ENCODE measurements at places on chromosomes 3 and 15. TPM values are rescaled to one million over a fixed set of nuclear protein-coding genes. Genes with fewer than 3 reads are reported as not detected.

- peaks cover 17% of the 10 kb centered on the region for H3K27me3 ChIP-seq
- no peaks in the 10 kb centered on the region for H3K4me1 ChIP-seq
- H3K36me3 ChIP-seq: no peaks in the 10 kb centered on the region
These were observed 31.1 kb upstream of the DYNC1LI1 start for GRCh38 chr3:32601722-32602121.

TCF12 gene
- 85.7 TPM for total RNA-seq

FBXW12 gene
- not detected for total RNA-seq

DAZL gene
- 0.10 TPM for total RNA-seq

ADAMTS7 gene
- total RNA-seq: 0.47 TPM

DNA sequence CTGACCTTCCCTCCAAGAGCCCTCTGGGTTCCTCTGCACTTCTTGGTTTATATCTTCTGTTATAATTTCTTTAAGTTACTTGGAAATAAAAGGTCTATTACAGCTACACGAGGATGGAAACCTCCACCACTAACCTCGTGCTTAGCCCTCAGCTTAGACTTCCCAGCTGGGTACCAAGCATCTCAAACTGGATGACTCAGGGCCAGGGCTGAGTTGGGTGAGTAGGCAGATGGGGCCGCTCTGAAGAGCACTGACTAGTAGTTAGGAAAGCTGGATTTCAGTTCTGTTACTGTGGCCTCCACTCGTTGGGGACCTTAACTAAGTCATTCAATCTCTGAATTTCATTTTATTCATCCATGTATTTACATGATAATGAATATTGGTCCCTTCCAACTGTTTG, 1036.6 kb downstream of the IGSF11 start:
- no peak overlapping the region for H3K27ac ChIP-seq
- H3K27me3 ChIP-seq: peaks cover 5% of the 10 kb centered on the region
- no peak overlapping the region for H3K4me3 ChIP-seq
- H3K4me1 ChIP-seq: no peaks in the 10 kb centered on the region
- no peaks in the 10 kb centered on the region for H3K36me3 ChIP-seq

DNA sequence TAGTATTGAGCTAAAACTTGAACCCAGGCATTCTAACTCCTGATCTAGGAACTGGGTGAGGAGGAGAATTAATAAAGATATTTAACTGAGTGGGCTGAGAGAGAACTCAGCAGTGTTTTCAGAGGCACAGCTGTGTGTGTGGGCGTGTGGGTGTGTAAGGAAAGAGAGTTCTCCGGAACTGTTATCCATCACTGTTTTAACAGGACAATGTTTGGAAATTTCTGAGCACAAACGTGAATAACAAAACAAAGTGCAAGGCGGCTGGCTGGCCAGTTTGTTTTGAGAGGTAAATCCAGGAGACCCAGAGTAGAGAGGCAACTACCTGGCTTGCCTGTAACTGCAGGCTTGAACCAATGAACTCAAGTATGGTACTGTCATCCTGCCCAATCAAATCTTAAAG, 5.0 kb upstream of the PTPN9 start:
- no peak for DNase-seq
- H3K36me3 ChIP-seq: peaks cover 8% of the 10 kb centered on the region
- no peaks in the 10 kb centered on the region for H3K27me3 ChIP-seq
- no peak overlapping the region for H3K4me3 ChIP-seq
- peaks cover 6% of the 10 kb centered on the region for H3K4me1 ChIP-seq

GRCh38 chr3:29310865-29311264, 30.0 kb downstream of the RBMS3 start:
- H3K4me3 ChIP-seq: no peak overlapping the region
- no peak overlapping the region for H3K27ac ChIP-seq
- H3K4me1 ChIP-seq: no peaks in the 10 kb centered on the region
- no peak for DNase-seq

RLBP1 gene
- total RNA-seq: not detected

- DNase-seq: no peak
- peaks cover 36% of the 10 kb centered on the region for H3K4me1 ChIP-seq
- peaks cover 3% of the 10 kb centered on the region for H3K36me3 ChIP-seq
- no peak overlapping the region for H3K27ac ChIP-seq
- no peaks in the 10 kb centered on the region for H3K27me3 ChIP-seq
These were observed 248.9 kb downstream of the SLCO3A1 start for GRCh38 chr15:92102395-92102755.

ACAN gene
- total RNA-seq: not detected

GRCh38 chr3:23183731-23184130, 19.4 kb upstream of the UBE2E2 start:
- H3K4me3 ChIP-seq: no peak overlapping the region
- H3K4me1 ChIP-seq: no peaks in the 10 kb centered on the region
- DNase-seq: no peak
- no peak overlapping the region for H3K27ac ChIP-seq
- no peaks in the 10 kb centered on the region for H3K36me3 ChIP-seq

DNA sequence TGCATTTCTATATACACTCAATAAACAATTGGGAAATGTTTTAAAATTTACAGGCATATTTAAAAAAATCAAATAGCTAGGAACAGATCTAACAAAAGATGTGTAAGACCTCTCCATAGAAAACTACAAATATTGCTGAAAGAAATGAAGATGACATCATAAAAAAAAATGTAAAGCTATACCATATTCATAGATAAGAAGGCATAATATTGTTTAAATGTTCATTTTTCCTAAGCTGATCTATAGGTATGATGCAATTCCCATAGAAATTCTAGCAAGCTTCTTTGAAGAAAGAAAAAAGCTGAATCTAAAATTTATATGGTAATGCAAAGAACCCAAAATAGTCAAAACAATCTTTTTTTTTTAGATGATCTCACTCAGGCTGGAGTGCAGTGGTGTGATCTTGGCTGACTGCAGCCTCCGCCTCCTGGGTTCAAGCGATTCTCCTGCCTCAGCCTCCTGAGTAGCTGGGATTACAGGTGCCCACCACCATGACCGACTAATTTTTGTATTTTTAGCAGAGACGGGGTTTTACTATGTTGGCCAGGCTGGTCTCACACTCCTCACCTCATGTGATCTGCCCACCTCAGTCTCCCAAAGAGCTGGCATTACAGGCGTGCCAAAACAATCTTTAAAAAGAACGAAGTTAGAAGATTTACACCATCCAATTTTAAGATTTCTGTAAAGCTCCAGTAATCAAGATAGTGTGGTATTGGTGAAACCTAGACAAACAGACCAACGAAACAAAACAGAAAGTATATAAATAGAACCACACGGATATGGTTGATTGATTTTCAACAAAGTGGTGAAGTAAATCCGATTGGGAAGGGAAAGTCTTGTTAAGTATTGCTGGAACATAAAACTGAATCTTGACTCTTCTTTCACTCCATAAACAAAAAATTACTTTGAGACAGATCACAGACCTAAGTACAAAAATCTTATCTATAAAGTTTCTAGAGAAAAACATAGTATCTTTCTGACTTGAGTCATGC, 6.3 kb upstream of the BHLHE40 start:
- H3K4me3 ChIP-seq: no peak overlapping the region
- no peak for DNase-seq
- H3K36me3 ChIP-seq: peaks cover 32% of the 10 kb centered on the region
- peaks cover 39% of the 10 kb centered on the region for H3K4me1 ChIP-seq

DNA sequence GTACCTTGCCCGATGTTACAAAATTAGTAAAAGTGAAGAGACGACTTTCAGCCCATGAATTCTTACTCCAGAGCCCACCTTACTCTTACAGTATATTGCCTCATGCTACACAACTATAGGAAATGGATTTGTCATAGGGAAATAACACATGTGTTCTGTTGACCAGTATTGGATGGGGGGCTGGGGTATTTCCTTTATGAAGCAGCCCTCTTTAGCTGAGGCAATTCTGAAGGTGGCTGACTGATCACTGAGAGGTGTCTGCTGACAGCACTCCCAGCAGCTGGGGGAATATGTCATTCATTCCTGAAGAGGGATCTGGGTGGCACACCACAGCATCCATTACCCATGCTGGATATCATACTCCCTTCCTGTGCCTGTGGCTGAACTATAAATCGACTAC, 6.4 kb upstream of the GOLM2 start:
- H3K36me3 ChIP-seq: no peaks in the 10 kb centered on the region
- peaks cover 6% of the 10 kb centered on the region for H3K4me1 ChIP-seq
- peaks cover 7% of the 10 kb centered on the region for H3K27me3 ChIP-seq
- no peak overlapping the region for H3K27ac ChIP-seq
- H3K4me3 ChIP-seq: no peak overlapping the region

DNA sequence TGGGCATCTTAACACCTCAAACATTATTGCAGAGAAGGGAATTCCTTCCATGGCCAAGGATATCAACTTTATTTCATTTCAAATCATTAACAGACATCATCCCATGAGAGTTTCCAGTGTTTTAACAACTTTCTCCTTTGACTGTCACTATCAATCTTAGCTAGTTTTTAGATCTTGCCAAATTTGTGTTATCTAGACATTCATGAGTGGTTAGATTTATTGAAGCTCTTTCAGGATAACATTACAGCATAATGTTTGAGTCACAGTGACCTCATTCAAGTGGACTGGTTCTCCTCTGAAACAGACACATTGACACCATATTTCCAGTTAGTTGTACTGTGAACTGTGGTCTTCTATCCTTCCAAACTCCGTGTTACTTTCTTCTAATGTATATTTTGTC, 8.6 kb upstream of the TNFAIP8L3 start:
- no peak overlapping the region for H3K27ac ChIP-seq
- no peaks in the 10 kb centered on the region for H3K36me3 ChIP-seq
- peaks cover 31% of the 10 kb centered on the region for H3K27me3 ChIP-seq
- H3K4me1 ChIP-seq: no peaks in the 10 kb centered on the region
- no peak overlapping the region for H3K4me3 ChIP-seq

DNA sequence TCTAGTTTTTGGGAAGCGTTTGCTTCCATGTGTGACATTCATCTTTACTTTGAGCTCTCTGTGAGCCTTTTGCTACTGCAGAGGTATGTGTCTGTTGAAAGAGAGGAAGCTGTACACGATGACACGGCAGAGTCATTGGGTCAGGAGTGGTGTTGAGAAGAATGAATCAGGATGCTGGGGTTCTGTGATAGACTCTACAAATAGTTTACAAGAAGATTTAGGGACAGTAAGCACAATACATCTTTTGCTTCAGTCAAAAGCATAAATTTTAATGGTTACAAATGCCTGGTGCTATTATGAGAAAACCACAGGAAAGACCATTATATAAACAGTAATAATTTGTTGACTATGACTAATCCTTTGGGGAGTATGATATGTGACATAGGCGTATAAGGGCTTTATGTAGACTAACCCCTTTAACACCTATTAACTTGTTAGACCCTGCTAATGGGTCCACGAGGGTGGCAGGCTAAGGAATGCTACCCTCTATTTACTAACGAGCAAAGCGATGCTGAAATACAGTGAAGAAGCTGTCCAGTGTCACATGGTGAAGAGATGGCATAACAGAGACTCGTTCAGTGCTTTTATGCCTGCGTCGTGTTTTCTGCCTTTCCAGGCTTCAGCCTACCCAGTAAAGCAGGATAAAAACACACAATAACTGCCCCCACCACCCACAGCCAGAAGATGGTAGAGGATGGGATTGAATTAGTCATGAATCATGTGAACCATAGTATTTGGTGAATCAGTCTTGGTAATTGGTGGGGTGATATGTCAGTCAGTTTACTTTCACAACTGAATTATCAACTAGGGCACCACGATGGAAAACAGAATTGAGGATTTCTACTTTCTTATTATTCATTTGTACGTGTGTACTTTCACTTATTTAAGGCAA, 118.8 kb downstream of the LPP start:
- DNase-seq: no peak
- peaks cover 46% of the 10 kb centered on the region for H3K4me1 ChIP-seq
- H3K27ac ChIP-seq: no peak overlapping the region
- H3K4me3 ChIP-seq: no peak overlapping the region

DNA sequence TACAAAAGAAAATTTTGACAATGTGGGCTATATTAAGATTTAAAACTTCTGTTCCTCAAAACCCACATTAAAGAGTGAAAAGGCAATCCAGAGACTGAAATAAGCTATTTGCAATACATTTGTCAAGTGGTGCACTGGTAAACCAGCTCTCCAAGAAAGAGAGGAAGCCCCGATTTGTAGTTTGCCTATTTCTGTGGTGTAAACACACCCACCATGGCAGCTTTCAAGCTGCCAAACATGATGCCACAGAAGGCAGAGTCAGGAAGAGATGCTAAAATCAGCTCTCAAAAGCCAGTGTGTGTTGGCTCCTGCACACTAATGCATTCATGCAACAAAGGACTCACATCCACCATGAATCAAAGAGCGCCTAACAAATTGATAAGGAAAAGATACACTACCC, 17.5 kb downstream of the RFTN1 start:
- H3K27ac ChIP-seq: peak overlapping the region; percentile 79
- H3K4me3 ChIP-seq: peak overlapping the region; percentile 38
- H3K36me3 ChIP-seq: peaks cover 57% of the 10 kb centered on the region
- DNase-seq: no peak
- H3K27me3 ChIP-seq: no peaks in the 10 kb centered on the region

DNA sequence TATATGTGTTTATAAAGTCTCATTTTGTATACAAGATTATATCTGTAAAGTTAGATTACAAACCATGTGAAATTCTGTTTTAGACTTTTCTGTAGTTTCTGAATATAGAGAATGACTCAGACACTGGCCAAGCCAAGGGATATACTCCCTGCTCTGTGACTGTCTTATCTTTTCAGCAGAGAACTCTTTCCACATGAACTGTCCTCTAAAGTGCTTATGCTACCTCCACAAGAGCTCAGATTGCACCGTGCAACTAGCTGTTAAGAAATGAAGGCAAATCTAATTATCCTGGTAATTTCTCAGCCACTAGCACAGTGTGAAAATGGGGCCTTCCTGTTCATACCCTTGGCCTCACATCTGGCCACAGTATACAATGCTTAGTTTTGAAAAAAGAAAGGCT, 44.3 kb upstream of the CPNE4 start:
- no peak for DNase-seq
- H3K27ac ChIP-seq: no peak overlapping the region
- peaks cover 2% of the 10 kb centered on the region for H3K27me3 ChIP-seq
- H3K4me1 ChIP-seq: no peaks in the 10 kb centered on the region
- no peaks in the 10 kb centered on the region for H3K36me3 ChIP-seq
- no peak overlapping the region for H3K4me3 ChIP-seq

DNA sequence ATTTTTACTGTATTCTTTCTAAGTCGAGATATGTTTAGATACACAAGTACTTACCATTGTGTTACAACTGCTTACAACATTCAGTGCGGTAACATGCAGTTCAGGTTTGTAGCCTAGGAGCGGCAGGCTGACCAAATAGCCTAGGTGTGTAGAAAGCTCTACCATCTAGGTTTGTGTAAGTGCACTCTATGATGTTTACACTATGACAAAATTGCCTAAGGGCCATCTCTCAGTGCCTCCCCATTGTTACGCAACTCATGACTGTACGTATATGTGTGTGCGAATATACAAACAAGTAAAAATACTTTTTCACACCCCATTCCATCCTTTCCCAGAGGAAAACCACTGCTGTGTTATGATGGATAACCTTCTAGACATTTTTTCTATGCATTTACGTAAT, 44.3 kb downstream of the PXYLP1 start:
- H3K27me3 ChIP-seq: no peaks in the 10 kb centered on the region
- H3K27ac ChIP-seq: no peak overlapping the region
- no peak overlapping the region for H3K4me3 ChIP-seq
- no peak for DNase-seq
- peaks cover 38% of the 10 kb centered on the region for H3K4me1 ChIP-seq
- peaks cover 7% of the 10 kb centered on the region for H3K36me3 ChIP-seq

ISL2 gene
- total RNA-seq: 1.3 TPM

GRCh38 chr3:150371741-150372254, 36.3 kb upstream of the TSC22D2 start:
- peaks cover 1% of the 10 kb centered on the region for H3K36me3 ChIP-seq
- peaks cover 5% of the 10 kb centered on the region for H3K27me3 ChIP-seq
- no peak overlapping the region for H3K4me3 ChIP-seq
- H3K27ac ChIP-seq: no peak overlapping the region

TMIE gene
- 0.34 TPM for total RNA-seq

Measured in activated T-helper 1 cell treated with anti-CD3 and anti-CD28 coated beads, Interleukin-12 subunit alpha, Interleukin-12 subunit beta, Interleukin-2, Interleukin-4 antibody, amounts not matched to agents 30 ng/mL and 10 ng/mL and 1 ng/mL, durations not matched to agents 14 hours and 24 hours and 36 hours (primary cell).